NCI-H524 treated with DMSO at 0.1 percent for 48 hours (cell line): ENCODE measurements at places on chromosomes 7 and 10.

DNA sequence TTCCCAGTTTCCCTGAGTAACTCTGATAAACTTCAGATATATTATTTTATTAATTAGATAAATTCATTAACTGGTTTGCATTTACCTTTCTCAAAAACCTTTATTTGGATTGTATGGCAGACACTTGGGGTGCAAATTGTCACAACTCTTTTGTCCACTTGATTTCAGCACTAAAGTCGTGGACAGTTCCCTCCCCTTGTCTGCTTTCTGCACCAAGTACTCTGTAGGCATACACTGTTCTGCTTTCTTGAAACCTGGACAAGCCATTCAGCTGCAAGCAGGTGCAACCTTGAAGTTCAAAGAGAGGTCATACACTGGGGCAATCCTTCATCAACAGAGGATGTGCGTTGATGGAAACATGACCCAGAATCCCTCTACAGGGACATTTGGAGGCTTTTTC is 162.9 kb downstream of the ARL5B start:
- no peak for DNase-seq

- no peak for DNase-seq
These were observed 185.7 kb downstream of the XPNPEP1 start for GRCh38 chr10:109737626-109738025.

GRCh38 chr10:70328018-70328417 is 44.2 kb upstream of the NPFFR1 start:
- no peak for DNase-seq

DNA sequence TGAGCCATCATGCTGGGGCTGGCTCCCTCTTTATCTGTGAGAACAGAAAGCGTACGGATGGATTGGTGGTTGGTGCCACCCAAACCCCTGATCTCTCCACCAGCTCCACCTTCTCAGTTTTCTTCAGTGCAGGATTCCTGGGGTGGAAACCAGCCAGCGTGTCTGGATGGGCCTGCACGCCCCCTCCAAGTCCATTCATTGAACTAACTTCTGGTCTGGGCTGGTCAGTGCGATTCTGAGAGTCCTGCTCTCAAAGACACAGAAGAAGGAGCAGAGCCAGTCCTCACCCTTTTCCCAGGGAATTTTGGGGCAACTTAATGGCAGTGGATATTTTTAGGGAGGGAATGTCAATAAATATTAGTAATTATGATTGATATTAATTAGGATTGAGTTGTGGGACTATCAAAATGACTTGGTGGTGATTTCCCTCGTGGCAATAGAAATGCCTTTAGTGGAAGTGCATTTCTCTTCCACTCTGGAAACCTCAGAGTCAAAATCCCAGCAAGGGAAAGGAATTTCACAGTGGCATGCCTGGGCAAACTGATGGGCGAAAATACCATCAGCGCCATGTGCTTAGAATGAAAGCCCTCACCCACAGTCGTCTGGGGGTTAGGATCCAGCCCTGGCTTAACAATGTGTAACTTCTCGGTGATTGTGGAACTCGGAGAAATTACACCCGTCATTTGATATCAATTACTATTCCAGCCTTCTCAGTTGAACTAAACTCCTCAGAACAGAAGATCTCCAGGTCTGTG is 69.3 kb upstream of the EEPD1 start:
- no peak for DNase-seq

- no peak for DNase-seq
These were observed at the start of gene SERPINE1 for GRCh38 chr7:101126651-101127459. Gene SERPINE1 (plus strand): TSS chr7:101127104. CDS start chr7:101128394, 1,290 bp downstream.
